Mammary epithelial cell (primary cell): ENCODE measurements at places on chromosomes 16 and 17. TPM values are rescaled to one million over a fixed set of nuclear protein-coding genes. Genes with fewer than 3 reads are reported as not detected.

Gene RNF227
- polyA plus RNA-seq = 5.3 TPM

Gene PDF
- 14.4 TPM for polyA plus RNA-seq

Gene TEKT1
- polyA plus RNA-seq = not detected

Gene FBXO39
- 0.31 TPM for polyA plus RNA-seq

Gene PRSS36
- polyA plus RNA-seq = 0.54 TPM

Gene RNF222
- polyA plus RNA-seq = 0.07 TPM

Gene TMEM238L
- not detected for polyA plus RNA-seq

Gene C16orf54
- not detected for polyA plus RNA-seq

Gene MYH13
- not detected for polyA plus RNA-seq

Gene CEMP1
- not detected for polyA plus RNA-seq

Gene ZNF385C
- 0.10 TPM for polyA plus RNA-seq

Gene TBC1D3K
- polyA plus RNA-seq = not detected

Gene MC1R
- 1.7 TPM for polyA plus RNA-seq

Gene NAGS
- 2.0 TPM for polyA plus RNA-seq

Gene KCTD19
- not detected for polyA plus RNA-seq

Gene CCL17
- polyA plus RNA-seq = not detected

Gene KPNA2
- polyA plus RNA-seq = 263 TPM

Gene DNAI2
- polyA plus RNA-seq = not detected

Gene TOM1L1
- polyA plus RNA-seq = 76.9 TPM

Gene TAT
- polyA plus RNA-seq = not detected

Gene MRPL38
- polyA plus RNA-seq = 46.3 TPM

Gene IGFALS
- not detected for polyA plus RNA-seq

Gene SLFN14
- polyA plus RNA-seq = not detected

Gene NETO2
- polyA plus RNA-seq = 88.9 TPM
